ENCODE measurements at places on chromosomes 1 and 21.

GRCh38 chr1:2306151-2306978, 78.2 kb downstream of the SKI start:
- no peak for DNase-seq

DNA sequence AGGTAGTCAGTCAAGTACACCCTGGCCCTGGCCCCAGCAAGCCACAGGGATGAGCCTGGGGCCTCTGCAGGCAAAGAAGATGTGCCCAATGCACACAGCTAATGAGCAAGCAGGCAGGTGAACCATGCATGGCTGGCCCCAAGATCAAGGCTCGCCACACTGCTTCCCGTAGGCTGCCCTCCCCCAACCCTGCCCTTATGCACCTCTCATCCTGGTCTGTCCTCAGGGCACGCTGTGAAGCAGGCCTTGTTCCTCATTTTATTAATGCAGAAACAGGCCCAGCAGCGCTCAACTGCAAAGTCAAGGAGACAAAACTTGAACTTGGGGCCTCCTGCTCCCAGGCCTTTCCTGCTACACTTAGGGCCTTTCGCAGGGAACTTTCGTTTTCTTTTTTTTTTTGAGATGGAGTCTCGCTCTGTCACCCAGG, 35.6 kb upstream of the ID3 start:
- DNase-seq: no peak

DNA sequence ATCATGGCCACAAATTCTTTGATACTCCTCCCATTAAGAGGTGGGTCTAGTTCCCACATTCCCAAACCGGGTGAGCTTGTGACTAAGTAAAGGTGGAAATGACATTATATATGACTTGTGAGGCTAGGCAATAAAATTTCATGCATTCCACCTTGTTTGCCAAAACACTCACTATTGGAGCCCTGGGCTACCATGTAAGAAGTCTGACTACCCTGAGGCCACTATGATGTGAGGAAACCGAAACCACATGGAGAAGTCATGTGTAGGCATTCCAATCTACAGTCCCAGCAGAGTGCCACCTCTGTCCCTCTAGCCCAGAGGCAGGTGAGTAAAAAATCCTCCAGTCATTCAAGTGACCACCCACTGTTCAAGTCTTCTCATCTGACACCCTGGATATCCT, 17.9 kb upstream of the SMG7 start:
- DNase-seq: no peak

- DNase-seq: no peak
Observed at GRCh38 chr1:234963904-234964702, 164.5 kb downstream of the TOMM20 start.
